ENCODE measurements at places on chromosomes 2 and 18.
A peak's percentile ranks its signal among the peaks of the same experiment; 100 is the strongest.

- no peak for DNase-seq
Measured at GRCh38 chr18:61388010-61388409, 54.8 kb downstream of the CDH20 start.

GRCh38 chr2:233290051-233290845 lies 17.4 kb upstream of the SAG start:
- no peak for DNase-seq

DNA sequence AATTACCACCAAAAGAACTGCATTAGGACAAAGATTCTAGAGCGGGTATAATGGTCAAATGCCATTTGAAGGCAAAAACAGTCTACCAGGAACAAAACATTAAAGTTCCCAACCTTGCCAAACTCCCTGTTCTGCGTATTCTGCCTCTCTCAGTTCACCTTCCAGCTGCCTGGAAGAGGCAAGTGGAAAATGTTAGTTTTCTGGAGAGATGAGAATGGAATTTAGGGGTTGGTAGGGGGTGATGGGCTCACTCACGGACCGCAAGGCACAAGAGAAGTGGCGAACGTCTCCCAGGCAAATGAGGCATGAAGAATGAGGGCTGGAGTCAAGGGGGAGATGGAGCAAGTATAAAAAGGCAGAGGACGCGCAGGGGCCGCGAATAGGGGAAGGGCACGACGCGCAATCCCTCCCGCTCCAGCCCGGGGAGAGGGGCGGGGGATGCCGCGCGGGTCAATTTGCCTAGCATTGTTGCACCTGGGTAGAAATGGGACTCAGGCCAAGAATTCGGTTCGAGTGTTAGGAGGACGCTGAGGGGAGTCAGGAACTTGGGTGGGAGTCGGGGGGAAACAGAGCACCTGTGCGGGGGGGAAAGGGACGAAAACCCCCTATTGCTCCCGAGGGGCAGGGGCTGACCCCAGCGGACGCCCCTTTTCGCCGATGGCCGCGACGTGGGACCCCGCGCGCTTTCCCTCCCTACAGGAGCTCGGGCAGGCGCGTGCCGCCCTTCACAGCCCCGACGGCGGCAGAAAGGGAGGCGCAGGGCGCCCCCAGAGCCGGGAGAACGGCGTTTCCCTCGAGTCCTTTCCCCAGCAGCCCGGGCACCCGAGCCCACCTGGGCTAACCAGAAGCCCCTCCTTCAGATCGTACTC lies 573 bp downstream of the PAIP2B start:
- peak; percentile 18 for DNase-seq

- peak; percentile 68 for DNase-seq
Measured at GRCh38 chr18:69935319-69936190, 12.1 kb downstream of the CD226 start.

GRCh38 chr2:29080886-29081743 lies 6.8 kb upstream of the PCARE start:
- DNase-seq: no peak

DNA sequence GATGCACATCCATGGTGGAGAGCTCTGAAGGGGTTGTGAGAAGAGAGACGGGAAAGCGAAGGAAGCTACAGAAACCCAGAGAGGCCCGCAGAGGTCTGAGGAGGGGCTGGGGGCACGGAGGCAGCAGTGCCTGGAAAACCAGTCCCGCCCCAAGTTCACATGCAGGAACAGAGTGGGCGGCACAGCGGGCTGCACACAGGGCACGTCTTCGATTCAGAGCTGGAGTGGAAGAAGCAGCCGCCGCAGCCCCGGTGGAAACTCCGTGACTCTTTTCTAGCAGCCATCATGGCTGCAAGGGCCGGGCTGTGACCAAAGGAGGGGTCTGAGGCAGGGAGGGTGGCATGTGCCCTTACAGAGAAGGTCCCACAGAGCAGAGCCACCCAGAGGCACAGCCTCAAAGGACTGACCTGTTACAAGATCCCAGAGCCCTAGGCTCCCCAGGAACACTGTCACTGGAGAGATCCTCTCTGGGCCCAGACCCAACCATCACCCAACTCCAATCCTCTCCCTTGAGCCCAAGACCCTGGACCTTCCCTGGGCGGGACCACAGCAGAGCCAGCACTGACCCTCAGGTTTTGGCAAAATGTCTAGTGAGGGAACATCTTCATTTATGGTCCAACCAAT lies 10.7 kb downstream of the PRKAG3 start:
- DNase-seq: no peak

GRCh38 chr2:148461876-148462275 lies 182.7 kb upstream of the EPC2 start:
- no peak for DNase-seq

DNA sequence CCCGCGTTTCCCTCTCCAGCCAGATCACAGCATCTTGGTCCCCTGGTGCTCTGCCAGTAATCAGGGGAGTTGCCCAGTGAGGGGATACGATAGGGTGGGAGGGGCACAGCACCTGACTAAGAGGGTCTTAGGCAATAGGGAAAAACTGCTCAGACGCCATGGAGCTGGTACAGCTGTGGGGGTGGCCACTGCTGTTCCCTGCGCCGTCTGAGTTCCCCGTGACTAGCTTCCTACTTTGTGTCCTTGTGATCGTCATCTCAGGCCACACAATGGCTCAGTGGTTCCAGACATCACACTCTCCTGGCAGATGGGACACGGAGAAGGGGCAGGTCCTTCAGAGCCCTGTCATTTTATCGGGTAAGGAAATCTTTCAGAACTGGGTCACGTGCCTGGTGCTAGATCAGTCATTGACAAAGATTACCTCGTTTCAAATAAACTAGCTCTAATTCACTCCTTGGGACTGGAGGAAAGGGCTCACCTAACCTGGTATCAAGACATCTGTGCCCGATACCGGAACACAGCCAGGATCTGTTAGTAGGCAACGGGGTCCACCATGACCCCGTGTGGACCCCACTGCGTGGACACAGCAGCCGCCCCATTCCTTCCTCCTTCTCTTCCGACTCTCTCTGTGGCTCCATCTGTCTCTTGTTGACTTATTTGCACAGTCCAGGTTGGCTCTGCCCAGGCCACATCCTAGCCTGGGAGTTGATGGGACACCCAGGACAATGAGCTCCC lies 101.6 kb downstream of the PTGR3 start:
- no peak for DNase-seq

DNA sequence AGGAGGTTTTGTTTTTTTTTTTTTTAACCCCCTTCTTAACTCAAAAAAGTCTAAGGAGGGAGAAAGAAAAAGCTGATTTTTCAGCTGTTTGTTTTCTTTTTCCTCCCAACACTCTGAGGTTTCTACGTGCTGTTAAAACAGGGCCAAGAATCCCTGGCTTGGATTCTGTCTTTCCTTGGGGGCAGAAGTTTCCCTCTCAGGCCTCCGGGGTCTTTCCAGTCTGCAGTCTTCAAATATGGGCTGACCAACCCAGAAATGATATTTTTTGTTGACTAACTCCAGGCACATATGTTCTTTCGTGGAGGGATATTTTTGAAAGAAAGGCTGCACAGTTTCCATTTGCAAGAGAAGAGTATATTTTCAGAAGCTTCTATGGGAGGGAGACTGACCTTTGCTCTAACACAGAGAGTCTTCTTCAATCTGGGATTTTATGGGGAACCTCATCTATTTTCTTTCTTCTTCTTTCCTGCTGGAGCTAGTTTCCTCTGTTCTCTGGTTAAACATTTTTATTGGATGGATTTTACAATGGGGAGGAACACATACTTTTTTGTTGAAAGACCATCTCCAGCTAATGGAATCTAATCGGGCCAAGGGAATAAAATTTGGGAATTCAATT lies 93.3 kb upstream of the SPRED2 start:
- no peak for DNase-seq

GRCh38 chr2:219434468-219434717 lies 250 bp upstream of the SPEG start:
- DNase-seq: no peak

- no peak for DNase-seq
Measured at GRCh38 chr2:28687640-28688385, 63.8 kb upstream of the PPP1CB start.

DNA sequence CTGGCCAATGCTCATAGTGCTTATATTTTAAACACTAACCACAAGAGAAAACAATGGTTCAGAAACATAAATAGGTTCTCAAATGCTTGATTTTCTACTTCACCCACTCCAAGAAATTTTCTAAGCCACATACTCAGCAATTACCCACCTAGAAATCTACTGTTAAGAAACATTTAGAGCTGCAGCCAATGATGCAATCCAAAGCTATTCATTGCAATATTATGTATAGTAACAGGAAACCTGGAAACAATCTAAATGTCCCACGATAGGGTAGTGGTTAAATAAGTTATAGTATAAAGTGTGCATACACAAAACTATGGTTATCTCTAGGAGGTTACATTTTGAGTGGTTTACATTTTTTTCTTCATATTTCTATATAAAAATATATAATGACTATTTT lies 5.7 kb downstream of the FAM237A start:
- no peak for DNase-seq

GRCh38 chr2:139478165-139478914 lies 698.1 kb upstream of the NXPH2 start:
- DNase-seq: no peak

- DNase-seq: no peak
Measured at GRCh38 chr2:142980246-142981068, 103.0 kb downstream of the KYNU start.

DNA sequence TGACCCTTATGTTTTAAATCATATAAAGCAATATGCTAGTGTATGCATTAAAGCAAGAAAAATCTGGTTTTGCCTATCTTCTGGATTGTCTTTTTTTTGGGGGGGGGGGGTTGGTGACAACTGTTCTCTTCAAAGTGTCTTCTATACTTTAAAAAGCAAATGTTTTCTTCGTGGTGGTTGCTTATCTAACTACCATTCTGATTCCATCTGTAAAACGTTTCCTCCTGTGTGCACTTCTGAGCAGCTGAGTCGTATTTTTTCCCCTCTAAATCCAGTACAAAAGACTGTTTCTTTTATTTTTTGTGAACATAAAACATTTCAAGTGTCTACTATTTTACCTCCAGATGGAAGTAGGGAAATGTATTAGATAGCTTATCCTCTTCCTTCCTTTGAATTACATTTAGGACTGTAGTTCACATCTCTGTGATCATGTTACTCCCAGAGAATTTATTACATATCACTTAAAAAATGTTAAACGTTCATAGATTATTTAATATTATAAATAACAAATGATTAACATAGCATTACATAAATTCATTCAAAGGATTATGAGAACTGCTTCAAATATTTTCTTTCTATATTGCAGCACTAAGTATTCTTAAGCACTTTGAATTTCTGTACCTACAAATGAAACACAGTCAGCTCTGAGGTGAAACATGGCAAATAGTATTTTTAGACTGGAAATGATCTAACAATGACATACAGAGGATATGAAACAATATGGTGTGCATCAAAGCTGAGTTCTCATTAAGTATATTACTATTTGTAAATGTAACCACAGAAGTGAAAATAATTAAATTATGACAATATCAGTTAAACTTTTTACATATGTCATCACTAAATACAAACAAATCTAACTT lies 56.4 kb downstream of the SCN3A start:
- no peak for DNase-seq

DNA sequence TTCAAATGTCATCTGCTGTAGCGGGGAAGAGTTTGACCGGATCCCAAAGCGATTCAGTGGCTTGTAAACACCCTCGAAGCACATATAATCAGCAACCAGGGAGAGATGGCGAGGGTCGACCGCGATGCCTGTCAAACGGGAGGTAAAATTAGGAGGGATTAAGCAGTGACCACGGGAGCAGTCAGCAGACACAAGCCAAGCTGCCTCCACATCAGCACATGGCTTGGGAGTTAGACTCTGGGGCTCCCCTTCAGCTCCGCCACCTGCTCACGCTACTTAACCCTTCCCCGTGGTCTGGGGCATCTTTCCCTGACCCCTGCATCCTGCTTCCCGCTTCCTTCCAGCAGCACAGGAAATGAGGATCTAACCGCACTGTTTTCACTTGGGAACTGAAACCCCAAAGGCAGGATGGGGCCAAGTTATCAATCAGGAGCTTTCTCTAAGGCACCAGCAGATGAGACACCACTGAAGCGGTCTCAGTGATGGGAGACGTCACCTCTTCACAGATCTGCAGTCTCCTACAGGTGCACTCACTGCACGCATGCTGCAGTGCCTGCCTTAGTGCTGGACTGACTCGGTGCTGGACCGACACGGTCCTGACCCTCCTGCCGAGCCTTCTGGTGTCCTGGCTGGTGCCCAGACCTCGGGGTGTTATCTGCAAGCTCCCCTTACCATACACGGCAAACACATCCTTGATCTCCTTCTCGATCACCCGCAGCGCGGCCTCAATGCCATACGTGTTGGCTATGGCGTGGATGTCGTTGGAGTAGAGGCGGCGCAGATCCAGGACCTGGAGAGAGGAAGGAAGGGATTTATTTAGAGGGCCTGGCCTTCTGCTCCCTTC lies 77.5 kb downstream of the POLR1A start:
- DNase-seq: no peak

- DNase-seq: no peak
Measured at GRCh38 chr2:206856513-206856912, 82.8 kb upstream of the CPO start.

DNA sequence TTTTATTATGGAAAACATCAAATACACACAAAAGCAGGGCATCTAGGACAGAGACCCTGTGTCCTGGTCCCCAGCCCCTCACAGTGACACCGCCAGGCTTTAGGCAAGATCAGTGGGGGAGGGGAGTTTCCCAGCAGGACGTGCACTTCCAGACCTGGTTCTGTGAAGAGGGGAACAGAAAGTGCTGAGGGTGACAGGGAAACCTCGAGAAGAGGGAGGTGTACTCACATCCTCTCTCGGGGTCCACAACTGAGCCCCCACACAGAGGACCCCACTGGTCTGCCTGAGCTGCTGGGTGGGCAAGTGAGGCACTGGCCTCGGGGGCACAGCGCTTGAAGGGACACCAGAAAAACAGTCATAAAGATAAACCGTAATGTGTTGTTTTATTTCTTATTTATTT lies 4.4 kb upstream of the GPR35 start:
- DNase-seq: no peak

GRCh38 chr2:71684226-71685072 lies 231.1 kb downstream of the DYSF start:
- no peak for DNase-seq

DNA sequence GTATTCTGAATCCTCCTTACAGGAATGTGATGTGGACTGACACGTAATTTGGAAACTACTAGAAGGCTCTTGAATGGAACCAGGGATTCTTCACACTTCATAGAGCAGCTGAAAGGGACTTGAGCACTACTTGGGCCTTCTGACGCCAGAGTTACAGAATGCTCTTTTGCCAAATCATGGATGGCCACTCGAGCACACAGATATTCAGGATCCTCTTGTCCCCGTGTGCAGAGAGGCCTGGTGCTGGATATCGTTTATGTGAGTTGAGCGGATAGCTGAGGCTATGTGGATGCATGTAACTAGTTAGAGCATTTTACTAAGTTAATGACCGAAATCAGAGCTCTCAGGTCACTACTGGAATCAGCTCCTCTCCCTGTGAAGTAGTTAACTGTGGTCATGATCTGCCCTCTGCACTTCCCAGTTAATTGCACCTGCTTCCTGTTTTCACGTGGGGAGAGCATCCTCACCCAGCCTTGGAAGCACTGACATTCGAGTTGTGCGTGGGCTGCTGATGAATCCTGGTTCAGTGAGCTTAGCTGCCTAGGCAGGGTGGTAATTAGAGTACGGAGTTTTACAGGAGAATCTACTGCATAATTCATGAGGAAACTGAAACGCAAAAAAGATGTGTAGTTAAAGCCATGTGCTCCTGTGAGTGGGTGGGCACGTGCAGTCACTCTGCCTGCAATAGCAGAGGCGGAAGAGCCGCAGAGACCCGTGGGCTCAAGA lies 5.2 kb upstream of the TPO start:
- DNase-seq: no peak
